ENCODE measurements at places on chromosomes 1 and 21.

GRCh38 chr1:203306965-203307541, 1.7 kb downstream of the BTG2 start:
- no peak for DNase-seq

DNA sequence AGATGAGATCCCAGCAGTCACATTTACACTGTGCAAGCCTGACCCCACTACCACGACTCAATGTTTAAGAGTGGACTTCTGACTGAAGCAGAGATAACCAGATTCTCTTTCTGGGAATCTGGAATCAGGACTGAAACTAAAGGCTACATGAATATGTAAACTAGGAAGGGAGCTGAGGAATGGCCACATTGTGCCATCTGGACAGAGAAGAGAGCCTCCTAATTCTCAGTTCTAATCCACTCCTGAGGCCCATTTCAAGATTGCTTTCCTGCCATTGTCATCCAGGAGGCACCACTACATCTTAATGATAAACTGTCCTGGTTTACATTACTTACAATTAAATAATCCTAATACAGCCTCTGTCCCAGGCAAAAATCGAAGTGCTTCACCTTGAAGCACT, 6.5 kb downstream of the PAXBP1 start:
- no peak for DNase-seq

DNA sequence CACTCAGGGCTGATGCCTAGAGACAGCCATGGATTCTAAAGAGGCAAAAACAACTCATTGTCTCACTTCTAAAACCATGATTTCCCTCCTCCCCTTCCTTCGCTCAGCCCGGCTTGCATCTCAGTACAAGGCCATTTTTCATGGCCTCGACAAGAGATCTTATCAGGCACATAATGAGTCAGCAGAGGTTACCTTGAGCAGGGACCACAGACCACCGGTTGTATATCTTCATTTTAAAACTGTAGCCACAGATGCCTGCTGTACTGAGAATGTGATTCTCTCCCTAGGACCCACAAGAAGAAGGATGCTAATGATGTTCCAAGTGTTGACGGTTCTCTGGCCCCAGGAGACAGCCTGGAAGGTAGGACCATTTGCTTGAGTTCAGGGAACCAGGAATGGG, 331.9 kb downstream of the AJAP1 start:
- DNase-seq = no peak

- no peak for DNase-seq
These were observed 68.8 kb upstream of the LYST start for GRCh38 chr1:235935235-235936225.

GRCh38 chr1:150010393-150011115, at the start of gene OTUD7B:
Gene OTUD7B (minus strand): TSS chr1:150010726. CDS start chr1:149977510, 33,216 bp downstream.
- peak; percentile 95 for DNase-seq

DNA sequence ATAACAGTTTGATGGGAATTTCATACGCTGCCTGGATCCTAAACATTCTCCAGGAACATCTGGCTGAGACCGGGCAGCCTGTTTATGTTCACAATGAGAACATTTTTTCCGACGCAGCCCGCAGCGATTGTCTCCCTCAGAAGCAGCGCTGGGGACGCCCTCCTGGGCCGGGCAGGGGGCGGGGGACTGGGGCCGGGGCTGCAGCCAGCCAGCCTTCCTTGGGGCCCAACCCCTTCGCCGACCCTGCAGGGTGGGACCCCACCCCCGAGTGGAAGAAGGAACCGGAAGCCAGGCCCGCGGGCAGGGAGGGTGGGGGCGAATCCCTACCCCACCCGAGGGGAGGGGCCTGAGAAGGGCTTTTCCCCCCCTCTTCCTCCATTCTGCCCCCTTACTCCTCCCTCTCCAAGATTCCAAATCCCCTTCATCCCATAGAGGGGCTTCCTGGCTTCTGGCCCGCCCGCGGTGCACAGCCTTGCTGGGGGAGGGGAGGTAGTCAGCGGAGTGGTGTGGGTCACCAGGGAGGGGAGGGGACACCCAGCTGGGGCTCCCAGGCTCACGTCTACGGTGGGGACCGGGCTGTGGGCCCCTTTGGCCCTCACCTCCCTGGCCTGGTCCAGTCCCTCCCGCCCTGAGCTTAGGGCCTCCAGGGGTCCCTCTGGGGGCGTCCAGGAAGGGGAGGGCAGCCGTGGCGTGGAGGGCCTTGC, 60.6 kb downstream of the WNT9A start:
- DNase-seq = peak; percentile 92

DNA sequence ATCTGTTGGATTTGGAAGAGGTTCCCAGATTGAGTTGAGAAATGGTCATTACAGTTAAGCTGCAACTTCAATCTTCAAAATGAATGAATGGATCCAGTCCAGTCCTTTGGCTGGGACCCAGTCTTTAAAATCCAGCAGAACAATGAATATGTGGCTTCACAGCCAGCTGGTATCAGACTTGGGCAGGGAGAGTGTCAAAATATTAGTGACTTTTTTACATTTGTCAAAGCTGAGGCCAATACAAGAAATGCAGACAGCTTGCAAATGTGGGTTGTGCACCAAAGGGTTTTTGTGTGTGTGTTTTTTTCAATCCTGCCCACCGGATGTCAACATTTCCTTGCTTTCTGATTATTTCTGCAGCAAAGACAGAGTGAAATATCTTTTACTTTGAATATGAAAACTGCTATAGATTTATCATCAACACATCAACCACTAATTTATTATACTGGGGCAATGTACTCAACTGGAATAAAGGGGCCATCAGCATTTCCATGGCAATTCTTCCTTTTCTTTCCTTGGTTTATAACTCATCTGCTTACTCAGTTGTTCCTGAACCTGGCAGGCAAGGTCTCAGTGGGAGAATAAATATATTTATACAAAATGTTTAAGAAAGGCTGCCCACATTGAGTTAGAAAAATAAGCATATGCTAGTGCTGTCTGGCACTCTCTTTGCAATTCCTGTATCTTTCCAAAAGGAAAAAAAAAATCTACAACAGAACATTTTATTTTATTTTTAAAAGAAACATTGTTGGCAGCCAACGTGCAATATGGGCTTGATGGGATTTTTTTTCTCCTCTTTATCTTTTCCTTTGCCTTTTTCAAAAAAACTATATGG, 491.6 kb upstream of the C1orf87 start:
- peak; percentile 67 for DNase-seq

Data from right forelimb (tissue), 1 donor.